Stimulated activated CD8-positive, alpha-beta memory T cell treated with anti-CD3 and anti-CD28 coated beads, Interleukin-4, amount 100 ng/mL, for 48 hours (primary cell): ENCODE measurements at places on chromosomes 4 and X.
A peak's percentile ranks its signal among the peaks of the same experiment; 100 is the strongest.

- DNase-seq = no peak
Observed at GRCh38 chr4:29734343-29735213, 985.6 kb upstream of the PCDH7 start.

GRCh38 chr4:100900134-100900533 is 382.3 kb upstream of the EMCN start:
- no peak for DNase-seq

- DNase-seq = no peak
Observed at GRCh38 chrX:1421433-1422134, 29.7 kb upstream of the SLC25A6 start.

GRCh38 chr4:184587701-184588100 is 61.5 kb downstream of the CASP3 start:
- no peak for DNase-seq

DNA sequence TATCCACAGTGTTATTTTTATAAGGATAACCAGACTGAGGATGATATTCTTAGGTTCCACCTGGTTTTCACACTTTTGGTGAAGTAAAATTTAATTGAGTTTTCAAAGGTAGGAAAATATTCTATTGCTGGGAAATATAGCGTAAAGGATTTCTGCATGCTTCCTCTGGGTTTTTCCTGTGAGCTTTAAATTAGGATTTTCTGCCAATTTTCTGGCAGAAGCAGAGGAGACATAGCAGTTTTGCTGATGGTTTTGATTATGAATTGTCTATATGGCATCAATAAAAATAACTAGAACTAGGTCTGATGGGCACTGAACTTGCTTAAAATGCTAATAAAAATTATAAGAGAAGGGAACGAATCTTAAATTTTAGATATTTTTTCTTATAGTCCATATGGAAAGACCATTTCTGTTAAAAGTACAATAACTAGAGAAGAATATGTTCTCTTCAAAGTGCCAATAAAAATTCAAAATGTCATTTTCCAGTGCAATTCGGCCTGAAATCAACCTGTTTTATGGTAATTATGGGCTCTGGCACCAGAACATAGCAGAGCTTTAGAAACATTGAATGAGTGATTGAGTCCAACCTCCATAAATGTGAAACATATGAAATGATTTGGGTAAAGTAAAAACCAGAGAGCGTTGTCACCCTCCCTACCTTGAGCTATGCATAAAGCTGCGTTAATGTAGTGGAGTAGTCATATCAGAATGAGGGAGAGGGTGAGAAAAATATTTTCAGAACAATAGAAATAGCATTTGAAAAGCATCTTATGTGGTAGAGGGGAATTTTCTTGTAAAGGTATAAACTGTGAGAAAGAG is 279.7 kb downstream of the SPRY1 start:
- no peak for DNase-seq

- DNase-seq = no peak
Observed at GRCh38 chr4:46878641-46879040, 30.4 kb downstream of the COX7B2 start.

DNA sequence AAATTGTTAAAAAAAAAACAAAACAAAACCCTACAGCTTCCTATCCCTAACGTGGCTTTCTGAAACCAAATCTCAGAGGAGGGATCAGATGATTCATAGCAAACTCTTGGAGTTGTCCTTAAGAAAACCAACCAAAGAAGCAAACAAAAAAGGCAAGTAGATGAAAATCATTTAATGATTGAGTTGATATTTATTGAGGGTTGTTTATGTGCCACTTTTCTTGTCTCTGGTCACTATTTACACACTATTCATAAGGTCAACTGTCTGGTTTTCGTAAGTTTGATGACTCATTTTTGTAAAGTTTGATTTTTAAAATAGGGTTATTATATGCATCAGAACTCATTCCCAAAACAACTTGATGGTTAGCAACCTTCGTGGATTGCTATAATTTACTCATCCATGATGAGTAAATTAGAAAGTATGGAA is 133.4 kb downstream of the UNC5C start:
- DNase-seq = no peak

DNA sequence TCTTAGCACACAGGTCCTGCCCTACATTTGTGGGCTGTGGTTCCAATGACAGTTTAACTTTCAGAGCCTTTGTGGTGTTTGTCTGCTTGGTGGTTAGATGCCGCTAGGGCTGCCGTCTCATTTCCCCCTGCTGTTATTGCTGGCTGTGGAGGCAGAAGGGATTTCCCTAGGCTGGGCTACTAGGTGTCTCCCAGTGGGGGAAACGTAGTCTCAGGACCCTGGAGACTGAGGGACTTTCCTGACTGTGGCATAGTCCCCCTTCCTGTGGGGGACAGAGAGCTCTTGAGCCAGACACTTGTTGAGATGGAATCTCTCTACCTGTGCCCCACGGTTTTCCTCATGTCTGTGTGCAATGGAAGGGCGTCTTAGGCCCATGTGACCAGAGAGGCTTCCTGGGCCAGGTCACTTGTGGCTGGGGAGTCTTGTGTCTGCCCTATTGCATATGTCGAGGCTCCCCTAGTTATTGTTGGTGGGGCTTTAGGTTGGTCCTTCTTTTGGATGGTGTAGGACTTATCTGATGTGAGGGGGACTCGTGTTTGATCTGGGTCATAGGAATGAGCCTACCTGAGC is 68.2 kb downstream of the ARHGAP10 start:
- DNase-seq = peak; percentile 72

- no peak for DNase-seq
Observed at GRCh38 chr4:184731056-184731455, 2.8 kb downstream of the CENPU start.

GRCh38 chrX:48934581-48935300 is 15.9 kb upstream of the PIM2 start:
- peak; percentile 33 for DNase-seq

DNA sequence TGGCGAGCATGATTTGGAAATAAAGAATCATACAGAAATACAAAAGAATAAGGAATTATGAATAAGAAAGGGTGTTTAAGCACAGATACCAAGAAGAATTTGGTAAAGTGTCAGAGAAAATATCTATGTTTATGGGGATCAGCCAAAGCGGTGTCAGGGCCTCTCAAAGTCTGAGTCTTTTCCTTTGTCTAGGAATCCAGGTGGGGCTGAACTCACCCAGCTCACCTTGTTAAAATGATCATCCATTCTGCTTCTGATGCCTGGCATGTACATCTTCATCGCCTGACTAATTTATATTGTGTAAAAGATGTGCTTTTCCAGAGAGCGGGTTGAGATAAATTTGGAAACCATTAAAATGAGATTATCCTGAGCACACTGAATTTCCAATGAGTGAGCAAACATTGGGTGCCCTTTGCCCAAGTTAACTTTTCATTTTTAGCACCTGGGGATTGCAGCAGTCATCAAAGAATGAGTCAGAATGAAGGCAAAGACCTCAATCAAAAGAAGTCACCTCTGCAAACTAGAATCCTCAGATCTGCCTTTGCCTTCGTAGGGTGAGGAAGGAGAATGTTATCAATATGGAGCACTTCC is 141.9 kb upstream of the ANXA3 start:
- DNase-seq = no peak

GRCh38 chr4:68183417-68183816 is 53.7 kb upstream of the TMPRSS11F start:
- DNase-seq = no peak

DNA sequence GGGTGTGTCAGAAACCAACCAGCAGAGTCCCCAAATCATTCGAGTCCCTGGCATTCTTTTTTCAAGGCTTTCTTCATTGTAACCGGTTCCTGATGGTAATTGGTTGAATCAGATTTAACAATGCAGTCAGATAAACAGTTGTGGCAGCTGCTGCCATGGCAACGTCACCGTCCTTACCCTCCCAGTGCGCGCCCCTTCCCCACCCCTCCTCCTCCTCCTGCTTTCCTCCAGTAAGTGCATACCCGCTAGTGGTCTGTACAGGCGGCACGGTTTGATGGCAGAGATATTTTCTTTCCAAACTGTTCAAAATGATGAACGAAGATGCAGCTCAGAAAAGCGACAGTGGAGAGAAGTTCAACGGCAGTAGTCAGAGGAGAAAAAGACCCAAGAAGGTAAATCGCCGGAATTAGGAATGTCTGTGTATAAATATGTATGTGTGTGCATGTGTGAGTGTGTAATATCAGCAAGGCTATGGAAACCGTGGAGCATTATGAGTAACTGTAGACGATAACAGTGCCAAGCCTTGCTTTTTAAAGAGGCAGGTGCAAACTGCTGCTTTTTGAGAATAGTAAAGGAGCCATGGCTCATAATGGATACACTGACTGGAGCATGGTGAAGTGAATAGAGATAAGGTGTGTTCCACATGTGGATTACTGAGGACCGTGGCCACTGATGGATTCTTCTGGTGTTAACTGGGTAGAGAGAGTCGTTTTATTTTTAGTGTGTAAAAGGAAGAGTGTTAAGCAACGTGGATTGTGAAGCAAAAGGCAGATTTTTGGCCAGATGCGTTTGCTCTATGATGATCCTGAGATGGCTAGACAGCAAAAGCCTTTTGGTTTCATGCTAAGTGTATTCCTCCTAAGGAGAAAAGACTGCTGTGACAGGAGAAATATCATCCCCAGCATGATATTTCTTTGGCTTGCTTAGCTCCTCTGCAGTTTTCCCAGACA is at the start of gene ANK2:
Gene ANK2, plus strand, starts transcription at position 233 of the 950 bp plus-strand sequence. Its CDS starts 76 bp downstream, at position 309.
- no peak for DNase-seq

- DNase-seq = no peak
Observed at GRCh38 chr4:14719053-14719452, 283.2 kb upstream of the CPEB2 start.

GRCh38 chrX:111560801-111561200 is 49.4 kb downstream of the SERTM2 start:
- no peak for DNase-seq

GRCh38 chr4:1031956-1032795 is 20.8 kb downstream of the FGFRL1 start:
- DNase-seq = no peak

DNA sequence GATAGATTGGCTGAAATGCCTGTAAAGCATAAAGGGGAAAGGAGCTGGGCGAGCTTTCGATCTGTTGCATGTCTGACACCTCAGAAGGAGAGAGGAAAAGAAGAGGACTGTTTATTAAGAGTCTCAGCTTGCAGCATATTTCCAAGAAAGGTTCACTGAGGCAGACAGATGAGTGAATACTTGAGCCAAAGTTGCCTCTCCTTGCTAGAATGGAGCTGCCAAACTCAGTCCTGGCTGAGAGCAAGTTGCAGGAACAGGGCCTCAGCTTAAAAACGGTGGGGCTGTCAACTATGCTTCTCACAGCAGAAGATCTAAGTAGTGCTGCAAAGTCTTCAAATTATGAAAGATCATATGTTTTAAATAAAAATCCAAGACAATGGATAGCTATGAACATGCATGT is 707.5 kb downstream of the PCDH7 start:
- no peak for DNase-seq
